ENCODE measurements at places on chromosomes 1 and 21. TPM values are rescaled to one million over a fixed set of nuclear protein-coding genes. Genes with fewer than 3 reads are reported as not detected.

DNA sequence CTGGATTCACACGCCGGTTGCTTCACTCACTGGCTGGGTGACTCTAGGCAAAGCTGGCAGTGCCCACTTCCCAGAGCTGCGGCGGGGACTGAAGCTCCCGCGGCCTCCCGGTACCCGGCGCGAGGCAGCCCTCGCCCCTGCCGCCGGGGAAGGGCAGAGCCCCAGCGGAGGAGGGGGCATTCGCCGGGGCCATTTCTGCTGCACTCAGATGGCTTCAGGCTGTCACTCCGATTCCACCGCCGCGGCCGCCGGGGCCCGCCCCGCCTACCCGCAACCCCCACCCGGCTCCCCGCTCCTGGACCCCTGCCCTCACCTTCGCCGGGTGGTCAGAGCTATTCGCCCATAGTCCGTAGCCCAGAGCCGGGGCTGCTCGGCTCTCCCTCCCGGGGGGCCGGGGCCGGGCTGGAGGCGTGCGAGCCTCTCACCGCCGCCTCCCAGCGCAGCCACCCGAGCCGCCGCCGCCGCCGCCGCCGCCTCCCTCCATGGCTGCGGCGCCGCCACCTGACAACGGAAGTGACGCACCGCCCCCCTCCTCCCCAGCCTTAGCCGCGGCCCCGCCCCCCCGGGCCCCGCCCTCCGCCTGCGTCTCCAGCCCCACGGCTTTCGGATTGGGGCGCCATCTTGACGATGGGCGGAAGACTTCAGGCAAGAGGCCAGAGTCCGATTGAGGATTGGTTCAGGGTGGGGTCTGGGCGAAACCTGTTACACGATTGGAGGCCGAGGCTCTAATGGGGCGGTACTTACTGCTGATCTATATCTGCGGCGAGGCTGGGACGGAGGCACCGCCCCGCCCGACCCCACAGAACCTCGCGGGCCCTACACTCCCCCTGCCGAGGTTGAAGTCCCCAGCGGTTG, at the start of gene STK40:
Gene STK40 (minus strand): TSS at position 515 of the 855 bp plus-strand sequence. CDS start 24,592 bp downstream, outside the sequence.
- peak within 1 kb of the TSS; percentile 96 for H3K27ac ChIP-seq
- DNase-seq = peak; percentile 99
- peaks cover 54% of the 10 kb centered on the region for H3K4me1 ChIP-seq
- H3K36me3 ChIP-seq = peaks cover 4% of the 10 kb centered on the region
- H3K27me3 ChIP-seq = no peaks in the 10 kb centered on the region

DNA sequence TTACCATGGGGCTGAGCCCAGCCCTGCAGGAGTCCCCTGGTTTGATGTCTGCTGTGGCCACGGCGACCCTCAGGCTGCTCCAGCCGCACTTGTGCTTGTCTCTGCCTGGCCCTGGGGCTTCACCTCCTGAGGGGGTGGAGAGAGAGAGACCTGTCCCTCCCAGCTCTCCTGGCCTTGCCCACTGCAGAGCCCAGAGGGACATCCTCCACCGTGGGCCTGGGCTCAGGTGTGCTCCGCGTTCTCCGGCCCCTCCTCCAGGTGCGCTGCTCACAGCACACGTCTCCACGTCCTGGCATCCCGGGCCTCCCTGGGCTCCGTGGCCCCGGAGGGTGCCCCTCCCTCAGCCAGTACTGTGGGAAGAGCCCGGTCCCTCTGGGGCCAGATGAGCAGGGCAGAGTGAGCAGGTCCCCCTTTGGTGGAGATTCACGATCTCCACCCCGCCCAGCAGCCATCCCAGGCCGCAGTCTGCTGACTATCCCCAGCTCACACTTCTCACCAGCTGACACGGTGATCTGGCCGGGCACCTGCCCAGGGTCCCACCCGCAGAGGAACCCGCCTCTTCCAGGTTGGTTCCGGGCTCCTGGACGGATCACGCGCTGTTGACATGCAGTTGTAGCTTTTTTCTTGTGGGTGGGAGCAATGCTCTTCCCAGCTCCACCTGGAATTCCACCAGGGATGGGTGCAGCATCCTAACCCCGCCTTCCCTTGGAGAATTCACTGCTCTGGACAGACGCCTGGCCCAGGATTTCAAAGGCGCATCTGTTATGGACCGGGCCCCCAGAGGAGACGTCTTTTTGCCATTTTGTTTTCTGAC, 41.8 kb upstream of the POFUT2 start:
- H3K4me3 ChIP-seq = no peak overlapping the region
- DNase-seq = no peak
- H3K27me3 ChIP-seq = no peaks in the 10 kb centered on the region
- no peak overlapping the region for H3K27ac ChIP-seq
- no peaks in the 10 kb centered on the region for H3K4me1 ChIP-seq

DNA sequence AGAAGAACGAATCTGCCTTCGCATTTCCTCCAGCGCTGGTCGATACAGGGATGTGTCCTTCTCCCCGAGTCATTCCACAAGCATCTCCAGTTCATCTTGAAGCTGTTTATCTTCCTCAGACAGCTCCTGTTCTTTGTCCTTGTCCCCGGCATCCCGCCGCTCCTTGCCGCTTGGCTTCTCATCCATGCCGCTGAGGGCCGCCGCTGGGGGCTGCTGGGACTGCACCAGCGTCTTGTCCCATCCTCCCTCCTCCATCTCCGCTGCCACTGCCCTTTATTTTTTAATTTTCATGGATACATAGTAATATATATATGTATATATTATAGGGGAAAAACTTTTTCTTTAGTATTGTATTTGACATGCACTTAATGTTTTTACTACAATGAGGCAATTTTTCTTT, 53.4 kb downstream of the FMN2 start:
- no peak for DNase-seq
- H3K4me1 ChIP-seq = no peaks in the 10 kb centered on the region
- H3K4me3 ChIP-seq = no peak overlapping the region
- no peak overlapping the region for H3K27ac ChIP-seq
- no peaks in the 10 kb centered on the region for H3K36me3 ChIP-seq

DNA sequence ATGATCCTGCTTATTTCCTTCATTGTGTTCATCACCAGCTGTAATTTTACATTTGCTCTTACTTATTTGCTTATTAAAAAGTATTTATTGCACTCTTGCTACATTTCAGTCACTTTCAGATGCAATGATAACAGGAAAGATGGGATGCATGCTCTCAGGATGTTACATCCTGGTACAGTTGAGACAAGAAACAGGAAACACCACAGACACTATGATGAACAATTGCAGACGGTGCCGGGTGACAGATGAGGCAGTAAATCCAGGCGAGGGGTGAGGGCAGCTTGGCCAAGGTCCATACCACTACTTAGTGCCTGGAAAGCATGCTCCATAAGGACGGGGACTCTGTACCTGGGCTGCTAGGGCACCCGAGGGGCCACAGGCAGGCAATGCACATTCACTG, 156.6 kb upstream of the RAB4A start:
- H3K4me1 ChIP-seq = no peaks in the 10 kb centered on the region
- no peaks in the 10 kb centered on the region for H3K36me3 ChIP-seq
- H3K4me3 ChIP-seq = no peak overlapping the region

DNA sequence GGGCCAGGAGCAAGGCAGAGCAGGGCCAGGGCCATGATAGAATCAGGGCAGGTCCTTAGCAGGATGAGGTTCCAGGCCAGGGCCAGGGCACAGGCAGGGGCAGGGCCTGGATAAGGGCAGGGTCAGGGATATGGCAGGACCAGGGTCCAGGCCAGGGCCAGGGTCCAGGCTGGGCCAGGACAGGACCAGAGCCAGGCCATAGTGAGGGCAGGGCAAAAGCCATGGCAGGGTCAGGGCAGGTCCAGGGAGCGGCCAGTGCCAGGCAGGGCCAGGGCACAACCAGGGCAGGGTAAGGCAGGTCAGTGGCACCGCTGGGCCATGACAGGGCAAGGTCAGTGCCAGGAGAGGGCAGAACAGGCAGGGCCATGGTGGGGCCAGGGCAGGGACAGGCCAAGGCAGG, 152.2 kb downstream of the LIPI start:
- no peaks in the 10 kb centered on the region for H3K36me3 ChIP-seq
- DNase-seq = no peak
- no peaks in the 10 kb centered on the region for H3K4me1 ChIP-seq
- H3K4me3 ChIP-seq = no peak overlapping the region
- no peak overlapping the region for H3K27ac ChIP-seq
- no peaks in the 10 kb centered on the region for H3K27me3 ChIP-seq

GRCh38 chr21:23162198-23162946, 2164.2 kb downstream of the NCAM2 start:
- H3K36me3 ChIP-seq = no peaks in the 10 kb centered on the region
- no peak overlapping the region for H3K27ac ChIP-seq
- H3K4me1 ChIP-seq = no peaks in the 10 kb centered on the region
- no peak for DNase-seq

DNA sequence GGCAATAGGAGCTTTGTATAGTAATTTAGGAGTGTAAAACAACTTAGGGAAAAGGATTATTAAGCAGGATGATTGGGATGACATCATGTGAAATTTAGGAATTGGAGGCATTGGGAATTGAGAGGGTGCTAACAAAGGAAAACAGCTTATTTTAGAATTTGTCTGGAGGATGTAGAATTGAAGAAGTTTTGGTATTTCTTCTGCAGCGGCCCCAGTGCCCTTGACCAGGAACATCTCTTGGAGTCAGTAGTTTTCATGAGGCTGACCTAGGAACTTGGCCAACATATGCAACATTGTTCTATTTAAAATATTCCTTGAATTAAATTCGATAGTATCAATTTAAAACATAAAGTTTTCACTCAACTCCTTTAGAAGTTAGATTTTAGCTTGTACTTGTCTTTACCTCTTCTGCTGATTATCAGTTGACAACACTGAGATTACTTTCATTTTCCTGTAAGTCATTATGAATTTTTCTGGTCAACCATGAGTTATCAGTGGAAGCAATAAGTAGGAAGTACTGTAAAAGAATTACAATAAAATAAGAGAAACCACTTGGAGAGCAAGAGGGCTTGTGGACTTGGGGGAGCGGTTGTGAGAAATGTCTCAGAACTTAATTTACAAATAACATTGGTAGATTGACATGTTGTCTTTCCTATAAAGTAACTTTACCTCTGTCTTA, 52.8 kb downstream of the DYRK1A start:
- DNase-seq = no peak
- no peaks in the 10 kb centered on the region for H3K27me3 ChIP-seq
- H3K4me3 ChIP-seq = no peak overlapping the region
- H3K36me3 ChIP-seq = peaks cover 13% of the 10 kb centered on the region
- H3K27ac ChIP-seq = no peak overlapping the region

DNA sequence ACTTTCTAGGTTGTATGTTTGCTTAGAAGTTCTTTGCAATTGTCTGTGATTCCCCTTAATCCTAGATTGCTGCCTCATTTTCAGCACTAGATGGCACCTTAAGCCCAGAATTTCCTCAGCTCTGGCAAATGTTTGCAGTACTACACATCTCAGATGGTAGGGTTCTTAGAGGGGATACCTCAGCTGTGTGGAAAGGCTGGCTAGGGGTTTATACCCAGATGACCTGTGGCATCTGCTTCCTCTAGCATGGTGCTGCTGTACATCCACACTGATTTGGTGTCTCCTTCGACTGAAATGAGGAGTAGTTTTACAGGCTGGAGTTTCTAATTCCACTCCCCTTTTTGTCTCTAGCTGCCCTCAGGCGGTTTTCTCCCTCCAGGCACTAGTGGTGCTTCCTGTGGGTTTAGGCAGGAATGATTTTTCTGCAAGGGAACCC, 23.5 kb downstream of the ASB17 start:
- H3K36me3 ChIP-seq = no peaks in the 10 kb centered on the region
- no peaks in the 10 kb centered on the region for H3K27me3 ChIP-seq

- H3K36me3 ChIP-seq = no peaks in the 10 kb centered on the region
- DNase-seq = peak; percentile 20
- H3K4me3 ChIP-seq = peak overlapping the region; percentile 68
- peak overlapping the region; percentile 81 for H3K27ac ChIP-seq
Observed at GRCh38 chr1:145963265-145964019, 933 bp downstream of the ANKRD34A start.

- H3K27ac ChIP-seq = peak within 1 kb of the TSS; percentile 26
- peak; percentile 48 for DNase-seq
- no peaks in the 10 kb centered on the region for H3K36me3 ChIP-seq
- peaks cover 54% of the 10 kb centered on the region for H3K4me1 ChIP-seq
- H3K27me3 ChIP-seq = no peaks in the 10 kb centered on the region
Observed at GRCh38 chr1:27366411-27367159, at the start of gene MAP3K6. Gene MAP3K6 (minus strand): TSS chr1:27366961. CDS start chr1:27366597, 364 bp downstream.

- no peaks in the 10 kb centered on the region for H3K4me1 ChIP-seq
- DNase-seq = no peak
- no peak overlapping the region for H3K4me3 ChIP-seq
- no peaks in the 10 kb centered on the region for H3K27me3 ChIP-seq
Observed at GRCh38 chr1:223031733-223032601, 111.1 kb downstream of the TLR5 start.

DNA sequence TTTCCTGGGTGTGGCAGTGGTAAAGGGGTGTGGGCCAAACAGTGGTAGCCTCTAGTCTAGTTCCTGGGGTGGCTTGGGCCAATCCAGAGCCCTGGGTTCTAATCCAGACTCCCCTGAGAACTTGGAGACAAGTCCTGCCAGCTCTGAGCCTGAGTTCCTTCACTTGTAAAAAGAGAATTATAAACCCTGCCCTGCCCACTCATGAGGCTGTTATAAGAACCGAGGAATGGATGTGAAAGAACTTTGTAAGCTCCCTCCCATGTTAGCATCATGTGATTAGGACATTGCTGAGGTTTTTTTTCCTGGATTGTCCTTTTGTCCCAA, 131.0 kb downstream of the RRAGC start:
- H3K27me3 ChIP-seq = peaks cover 15% of the 10 kb centered on the region
- no peaks in the 10 kb centered on the region for H3K36me3 ChIP-seq
- no peaks in the 10 kb centered on the region for H3K4me1 ChIP-seq
- no peak overlapping the region for H3K4me3 ChIP-seq

GRCh38 chr1:59705466-59706302, 109.1 kb upstream of the HOOK1 start:
- H3K4me1 ChIP-seq = no peaks in the 10 kb centered on the region
- no peaks in the 10 kb centered on the region for H3K27me3 ChIP-seq
- H3K27ac ChIP-seq = no peak overlapping the region
- no peak for DNase-seq

GRCh38 chr1:117838911-117839310, 90.5 kb downstream of the GDAP2 start:
- no peaks in the 10 kb centered on the region for H3K27me3 ChIP-seq
- no peaks in the 10 kb centered on the region for H3K4me1 ChIP-seq
- H3K4me3 ChIP-seq = no peak overlapping the region
- DNase-seq = no peak

GRCh38 chr1:207752456-207752998, 673 bp downstream of the CD46 start:
- peak overlapping the region; percentile 88 for H3K4me3 ChIP-seq
- no peaks in the 10 kb centered on the region for H3K27me3 ChIP-seq
- H3K36me3 ChIP-seq = peaks cover 5% of the 10 kb centered on the region
- peaks cover 17% of the 10 kb centered on the region for H3K4me1 ChIP-seq
- peak overlapping the region; percentile 91 for H3K27ac ChIP-seq

- no peaks in the 10 kb centered on the region for H3K36me3 ChIP-seq
- H3K27ac ChIP-seq = no peak within 1 kb of the TSS
- peaks cover 4% of the 10 kb centered on the region for H3K4me1 ChIP-seq
- H3K27me3 ChIP-seq = no peaks in the 10 kb centered on the region
Observed at GRCh38 chr1:206002871-206003801, at the start of gene RAB7B. Gene RAB7B (minus strand): TSS chr1:206003395. CDS start chr1:205994135, 9,260 bp downstream.

GRCh38 chr1:162316187-162316586, 60.5 kb downstream of the SPATA46 start:
- no peak overlapping the region for H3K4me3 ChIP-seq
- DNase-seq = no peak
- peaks cover 17% of the 10 kb centered on the region for H3K4me1 ChIP-seq
- no peak overlapping the region for H3K27ac ChIP-seq
- H3K36me3 ChIP-seq = no peaks in the 10 kb centered on the region

Gene LAX1
- total RNA-seq = 41.2 TPM

Gene ERRFI1
- total RNA-seq = 4.9 TPM

Gene CNIH3
- total RNA-seq = 5.4 TPM

Gene LMX1A
- not detected for total RNA-seq

Gene S100A4
- 597 TPM for total RNA-seq

Gene HSD3B1
- total RNA-seq = not detected
